ENCODE measurements at places on chromosomes 6 and 20.
A peak's percentile ranks its signal among the peaks of the same experiment; 100 is the strongest.

GRCh38 chr6:130019326-130020072 is 1.1 kb downstream of the L3MBTL3 start:
- peak; percentile 26 for DNase-seq

DNA sequence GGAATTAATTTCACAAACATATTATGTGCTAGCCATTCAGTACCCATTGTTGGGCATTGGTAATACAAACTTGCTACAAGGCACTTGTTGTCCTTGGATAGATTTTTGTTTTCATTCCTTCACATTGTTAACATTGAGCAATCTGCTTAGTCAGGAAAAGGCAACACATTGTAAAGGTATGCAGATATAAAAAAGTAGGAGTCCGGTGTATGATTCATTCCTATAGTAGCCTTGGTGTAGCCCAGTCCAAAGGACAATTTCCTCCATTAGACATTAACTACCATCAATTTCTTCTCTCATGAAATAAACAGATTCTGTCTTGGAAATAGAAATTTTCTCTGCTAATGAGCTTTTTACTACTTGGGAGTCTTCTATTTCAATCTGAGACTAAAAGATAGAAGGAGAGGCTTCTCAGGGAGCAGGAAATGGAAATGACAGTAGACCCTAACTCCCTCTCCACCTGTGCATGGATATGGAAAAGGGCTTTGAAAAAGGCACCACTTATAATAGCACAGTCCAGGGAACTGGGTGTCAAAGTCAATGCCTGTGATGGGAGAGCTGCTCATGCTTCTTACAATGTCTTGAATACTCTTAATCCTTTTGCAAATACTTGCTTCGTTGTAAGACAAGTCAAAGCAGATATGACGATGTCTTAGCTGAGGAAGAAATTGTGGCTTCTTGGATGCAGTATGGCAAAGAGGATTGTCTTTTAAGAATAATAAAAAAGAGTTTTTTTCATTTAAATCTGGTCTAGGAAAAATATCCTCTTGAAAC is 369.4 kb upstream of the CITED2 start:
- DNase-seq, result no peak

- no peak for DNase-seq
These were observed 75.5 kb downstream of the ANKS1A start for GRCh38 chr6:34964564-34964963.

DNA sequence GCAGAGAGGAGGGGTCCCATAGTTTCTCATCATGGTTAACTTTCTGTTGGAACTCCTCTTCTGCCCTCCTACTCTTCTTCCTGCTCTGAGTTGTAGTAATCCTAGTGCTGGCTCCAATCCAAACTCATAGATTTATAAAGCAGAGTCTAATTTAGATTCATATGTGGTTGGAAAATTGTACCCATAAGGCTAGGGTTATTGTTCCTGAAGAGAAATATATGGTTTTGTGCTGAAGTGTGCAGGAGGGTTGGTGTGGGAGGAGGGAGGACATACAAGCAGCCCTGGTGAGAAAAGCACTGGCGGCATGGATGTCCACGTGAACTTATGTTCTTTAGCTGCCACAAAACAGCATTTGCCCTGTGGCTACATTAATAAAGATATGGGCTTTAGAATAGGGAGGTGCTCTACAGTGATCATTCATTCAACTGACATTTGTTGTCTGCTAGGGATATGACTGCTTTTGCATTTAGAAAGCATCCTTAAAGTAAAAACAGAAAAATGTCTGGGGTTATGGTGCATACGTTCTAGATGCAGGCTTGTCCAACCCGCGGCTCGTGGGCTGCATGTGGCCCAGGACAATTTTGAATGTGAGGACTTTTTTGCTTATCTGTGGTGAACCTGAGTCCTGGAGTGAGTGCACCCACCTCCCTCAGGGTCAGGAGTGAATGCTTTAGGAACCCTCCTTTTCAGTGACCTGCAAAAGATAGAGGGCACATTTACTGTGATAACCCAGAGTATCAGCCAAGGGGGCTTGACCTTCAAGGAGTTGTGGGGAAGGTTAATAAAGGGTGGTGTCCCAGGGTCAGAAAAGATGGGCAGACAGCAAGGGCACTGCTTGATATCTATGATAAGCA is 4.1 kb downstream of the HLA-A start:
- no peak for DNase-seq

GRCh38 chr6:25007269-25007699 is 71.5 kb upstream of the RIPOR2 start:
- peak; percentile 48 for DNase-seq
